ENCODE measurements at places on chromosomes 12 and 14.
A peak's percentile ranks its signal among the peaks of the same experiment; 100 is the strongest.

- no peak for DNase-seq
Observed at GRCh38 chr14:71122866-71123565, 215.8 kb downstream of the PCNX1 start.

- no peak for DNase-seq
Observed at GRCh38 chr12:40647651-40648050, 44.6 kb upstream of the CNTN1 start.

DNA sequence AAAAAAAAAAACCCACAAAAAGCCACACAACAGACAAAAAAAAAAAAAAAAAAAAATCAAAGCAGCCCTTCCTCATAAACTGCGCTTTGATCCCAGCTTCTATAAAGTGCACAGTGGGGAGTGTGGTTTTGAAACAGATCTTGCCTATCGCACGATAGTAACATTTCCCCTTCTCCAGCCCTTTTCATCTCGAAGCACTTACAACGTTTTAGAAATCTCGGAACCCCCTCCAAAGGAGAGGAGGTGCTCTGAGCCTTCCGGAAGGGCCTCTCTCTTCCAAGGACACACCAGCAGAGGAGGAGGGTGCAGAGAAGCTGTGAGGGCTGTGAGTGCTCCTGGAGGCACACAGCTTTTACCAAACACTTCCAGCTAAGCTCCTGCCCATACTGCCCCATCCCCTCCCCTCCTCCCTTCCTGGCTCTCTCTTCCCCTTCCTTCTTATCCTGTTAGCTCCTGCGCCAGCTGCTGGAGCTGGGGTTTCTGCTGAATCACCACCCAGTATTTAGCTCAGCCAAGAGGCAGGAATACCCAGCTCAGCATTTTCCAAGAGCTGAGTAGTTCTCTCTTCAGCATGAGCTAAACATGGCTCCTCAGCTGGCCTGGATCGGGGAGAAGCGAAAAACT, 28.4 kb downstream of the SLC7A8 start:
- DNase-seq, result no peak

- DNase-seq, result no peak
Observed at GRCh38 chr14:94650806-94651805, 38.9 kb downstream of the SERPINA3 start.

DNA sequence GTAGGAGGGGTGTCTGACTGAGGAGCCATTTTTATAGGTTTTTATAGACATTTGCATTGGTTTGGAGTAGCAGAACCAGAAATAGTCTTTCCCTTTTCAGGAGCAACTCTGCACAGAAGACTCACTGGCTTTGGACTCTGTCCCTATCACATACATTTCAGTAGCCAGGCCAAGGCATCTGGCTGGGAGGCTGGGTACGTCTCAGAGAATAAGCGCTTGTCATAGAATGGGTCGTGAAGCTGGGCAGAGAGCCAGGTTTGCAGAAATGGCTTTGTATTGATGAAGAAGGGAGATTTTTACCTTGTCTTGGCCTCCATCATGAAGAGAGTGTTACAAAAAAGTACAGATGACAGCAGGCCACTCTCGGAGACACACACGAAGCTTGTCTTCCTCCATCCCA, 98.6 kb downstream of the CACNA1C start:
- DNase-seq, result no peak

DNA sequence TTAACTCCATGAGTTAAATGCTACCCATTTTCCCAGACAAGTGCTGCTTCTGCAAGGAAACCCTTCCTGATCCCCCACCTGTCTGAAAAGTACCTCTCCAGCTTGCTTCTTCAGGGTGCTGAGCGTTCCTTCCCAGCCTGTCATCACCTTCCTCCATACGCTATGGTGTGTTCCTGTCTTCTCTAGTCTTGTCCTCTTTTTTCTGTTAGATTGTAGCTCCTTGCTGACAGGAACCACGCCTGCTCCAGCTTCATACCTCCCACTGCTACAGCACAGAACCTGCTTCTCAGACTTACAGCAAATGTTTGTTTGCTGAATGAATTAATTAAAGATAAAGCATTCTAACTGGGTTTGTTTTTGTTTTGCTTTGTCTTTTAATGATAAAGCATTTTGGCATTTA, 39.1 kb downstream of the ERH start:
- no peak for DNase-seq

- no peak for DNase-seq
Observed at GRCh38 chr12:32612658-32613614, 66.2 kb upstream of the DNM1L start.

GRCh38 chr12:10214136-10214894, 1.6 kb downstream of the GABARAPL1 start:
- no peak for DNase-seq

DNA sequence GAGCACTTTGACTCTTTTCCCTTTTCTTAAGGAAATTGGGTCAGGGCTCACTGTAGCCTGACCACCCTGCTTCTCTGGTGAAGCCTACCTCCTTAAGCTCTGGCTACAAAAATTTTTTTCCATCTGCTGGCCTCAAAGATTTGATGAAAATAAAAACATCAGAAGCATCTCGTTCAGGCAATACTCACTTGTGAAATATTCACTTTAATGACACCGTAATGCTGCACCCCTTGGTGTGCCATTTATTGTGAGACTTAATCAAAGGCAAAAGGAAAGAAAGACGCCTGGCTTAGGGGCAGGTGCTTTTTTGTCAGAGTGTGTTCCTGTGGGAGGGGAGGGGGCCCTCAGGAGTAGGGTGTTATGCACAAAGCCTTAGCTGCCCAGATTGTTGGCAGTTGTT, 155.0 kb upstream of the TMPO start:
- no peak for DNase-seq

DNA sequence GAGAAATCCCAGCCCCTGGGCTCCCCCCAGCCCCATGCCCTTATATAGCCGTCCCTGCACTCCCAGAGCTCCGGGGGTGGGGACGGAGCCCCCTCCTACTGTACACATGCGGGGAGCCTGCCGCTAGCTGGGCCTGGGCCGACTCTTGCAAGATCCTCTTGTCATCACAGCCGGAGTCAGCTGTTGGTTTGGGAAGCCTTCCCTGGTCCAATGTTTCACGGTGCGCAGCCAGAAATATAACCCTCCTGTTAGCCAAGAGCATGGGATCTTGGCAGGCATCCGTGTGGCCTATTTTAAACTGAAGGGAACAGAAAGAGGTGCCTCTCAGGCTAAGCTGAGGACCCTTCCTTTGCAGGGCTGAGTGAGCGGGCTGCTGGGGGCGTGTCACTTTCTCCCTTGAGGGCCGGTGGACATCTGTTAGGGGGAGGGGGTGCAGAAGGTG, 175.3 kb downstream of the TSPAN9 start:
- DNase-seq, result no peak

DNA sequence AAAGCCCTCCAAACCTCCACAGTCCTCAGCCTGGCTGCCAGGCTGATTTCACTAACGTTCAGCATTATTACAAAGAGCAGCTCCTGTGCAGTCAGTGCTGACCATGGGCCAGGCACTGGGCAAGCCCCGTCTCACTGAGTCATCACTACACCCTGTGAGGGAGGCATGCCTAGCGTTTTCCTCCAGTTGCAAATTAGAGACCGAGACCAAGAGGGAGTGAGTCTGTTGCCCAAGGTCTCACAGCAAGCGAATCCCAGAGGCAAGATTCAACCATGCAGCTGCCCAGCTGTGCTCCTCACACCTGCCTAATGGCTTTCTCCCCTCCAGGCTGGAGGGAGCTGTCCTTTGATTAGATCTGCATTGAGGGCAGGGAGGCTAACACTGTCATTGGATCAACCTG, 229.3 kb upstream of the LHX5 start:
- DNase-seq, result no peak

DNA sequence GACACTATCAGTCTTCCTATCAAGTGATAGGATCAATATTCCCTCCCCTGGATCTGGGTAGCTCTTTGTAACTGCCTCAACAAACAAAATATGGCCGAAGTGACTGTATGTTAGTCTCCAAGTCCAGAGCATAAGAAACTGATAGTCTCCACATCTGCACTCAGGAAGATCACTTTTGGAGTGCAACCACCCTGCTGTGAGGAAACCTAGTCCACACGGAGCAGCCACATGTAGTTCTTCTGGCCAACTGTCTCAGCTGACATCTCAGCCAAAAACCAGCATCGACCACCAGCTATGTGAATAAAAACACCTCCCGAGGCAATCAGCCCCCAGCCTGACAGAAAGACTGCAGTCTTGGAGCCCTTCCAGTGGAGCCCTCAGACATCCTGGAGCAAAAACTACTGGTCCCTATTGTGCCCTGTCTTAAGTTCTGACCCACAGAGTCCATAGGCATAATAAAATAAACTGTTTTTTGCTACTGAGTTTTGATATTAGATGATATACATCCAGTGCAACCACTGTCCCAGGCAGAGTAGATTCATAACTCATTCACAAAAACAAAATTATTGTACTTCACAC, 143.8 kb downstream of the MED13L start:
- no peak for DNase-seq

DNA sequence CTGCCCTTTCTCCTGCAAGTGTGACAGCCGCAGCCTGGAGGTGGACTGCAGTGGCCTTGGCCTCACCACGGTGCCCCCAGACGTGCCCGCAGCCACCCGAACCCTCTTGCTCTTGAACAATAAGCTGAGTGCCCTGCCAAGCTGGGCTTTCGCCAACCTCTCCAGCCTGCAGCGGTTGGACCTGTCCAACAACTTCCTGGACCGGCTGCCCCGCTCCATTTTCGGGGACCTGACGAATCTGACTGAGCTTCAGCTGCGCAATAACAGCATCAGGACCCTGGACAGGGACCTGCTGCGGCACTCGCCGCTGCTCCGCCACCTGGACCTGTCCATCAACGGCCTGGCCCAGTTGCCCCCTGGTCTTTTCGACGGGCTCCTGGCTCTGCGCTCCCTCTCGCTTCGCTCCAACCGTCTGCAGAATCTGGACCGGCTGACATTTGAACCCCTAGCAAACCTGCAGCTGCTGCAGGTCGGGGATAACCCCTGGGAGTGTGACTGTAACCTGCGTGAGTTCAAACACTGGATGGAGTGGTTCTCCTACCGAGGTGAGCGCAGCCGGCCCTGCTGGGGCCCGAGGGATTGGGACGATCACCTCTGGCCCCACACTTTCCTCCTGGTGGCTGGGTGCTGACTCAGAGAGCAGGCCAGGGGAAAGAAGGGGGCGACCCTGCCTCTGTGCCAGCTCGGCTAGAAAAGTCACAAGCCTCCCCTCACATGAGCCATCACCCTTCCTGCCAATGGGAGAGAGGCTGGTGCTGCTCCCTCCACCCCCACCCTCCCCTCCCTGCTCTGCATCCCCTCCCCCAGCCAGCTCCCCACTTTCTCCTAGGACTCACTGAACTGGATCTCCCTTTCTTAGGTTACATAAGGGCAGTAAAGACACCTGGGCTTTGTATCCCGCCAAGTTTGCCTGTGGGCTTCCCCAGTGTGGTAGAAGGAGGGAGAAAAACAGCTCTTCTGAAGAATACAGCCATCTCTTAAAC, 10.9 kb downstream of the LRTM2 start:
- DNase-seq, result peak; percentile 10
